ENCODE measurements at places on chromosomes 2 and 18.

- no peak for DNase-seq
These were observed 147.6 kb downstream of the LDLRAD4 start for GRCh38 chr18:13366131-13366530.

- no peak for DNase-seq
These were observed 9.3 kb upstream of the TBC1D8 start for GRCh38 chr2:101160454-101160853.

DNA sequence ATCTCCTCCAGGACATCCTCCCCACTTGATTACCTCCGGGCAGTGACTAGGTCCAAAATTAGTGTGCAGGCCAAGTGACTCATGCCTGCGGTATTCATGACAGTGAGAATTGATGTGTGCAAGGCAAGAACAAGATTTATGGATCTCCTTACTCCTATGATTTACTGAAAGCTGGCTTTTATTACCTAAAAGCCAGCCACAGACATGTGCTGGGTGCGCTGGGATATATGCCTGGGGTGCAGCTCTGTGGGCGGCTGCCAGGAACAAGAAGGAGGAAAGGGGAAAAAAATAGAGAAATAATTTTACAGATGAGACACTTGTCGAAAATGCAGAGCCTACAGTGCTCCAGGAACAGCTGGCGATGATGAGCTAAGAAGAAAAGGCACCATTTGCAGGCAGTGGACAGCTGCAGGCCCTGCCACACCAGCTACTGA, 359.3 kb downstream of the CMPK2 start:
- DNase-seq, result no peak

GRCh38 chr2:9565436-9566153, 10.0 kb upstream of the ADAM17 start:
- DNase-seq, result no peak

DNA sequence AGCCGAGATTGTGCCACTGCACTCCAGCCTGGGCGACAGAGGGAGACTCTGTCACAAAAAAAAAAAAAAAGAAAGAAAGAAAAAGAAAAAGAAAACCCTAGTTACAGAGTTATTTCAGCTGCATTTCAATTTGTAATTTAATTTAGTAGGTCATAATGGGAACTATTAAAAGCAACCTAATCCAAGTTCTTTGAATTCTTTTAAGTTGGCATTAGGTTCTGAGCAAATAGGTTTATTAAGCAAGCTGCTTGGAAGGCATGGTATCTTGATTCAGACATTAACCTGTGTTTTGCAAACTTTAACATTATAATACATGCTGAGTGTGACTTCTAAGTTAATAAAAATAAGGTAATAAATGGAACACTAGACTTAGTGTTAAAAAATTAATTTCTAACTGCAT, 29.8 kb upstream of the COBLL1 start:
- DNase-seq, result no peak

- no peak for DNase-seq
These were observed 95.3 kb upstream of the BZW1 start for GRCh38 chr2:200716386-200716785.

DNA sequence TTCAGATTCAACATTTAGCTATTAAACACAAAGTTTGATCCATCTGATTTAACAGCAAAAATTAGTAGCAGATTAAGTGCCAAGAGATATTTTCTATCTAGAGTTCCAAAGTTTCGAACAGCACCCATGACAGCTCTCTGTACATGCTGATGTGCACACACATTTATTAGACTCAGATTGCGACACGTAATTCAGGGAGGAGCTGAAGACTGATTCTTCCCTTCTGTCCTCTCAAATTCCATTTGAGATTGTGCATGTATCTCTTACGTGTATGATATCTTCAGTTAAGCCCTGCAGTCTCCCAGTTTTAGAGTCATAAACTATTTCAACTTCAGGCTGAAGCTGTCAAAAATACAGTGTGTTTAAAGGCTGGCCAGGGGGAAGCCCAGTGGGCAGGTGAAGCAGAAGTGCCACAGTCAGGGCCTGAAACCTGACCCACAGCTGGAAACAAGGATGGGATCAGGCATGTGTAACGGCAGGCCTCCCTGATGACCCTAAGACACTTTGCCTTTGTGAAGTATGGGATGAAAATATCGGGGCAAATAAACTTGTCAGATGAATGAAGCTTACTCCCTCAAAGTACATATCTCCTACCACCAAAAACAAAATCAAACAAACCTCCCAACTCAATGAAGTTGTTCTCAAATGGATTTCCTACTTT, 30.6 kb downstream of the CYB5A start:
- no peak for DNase-seq

DNA sequence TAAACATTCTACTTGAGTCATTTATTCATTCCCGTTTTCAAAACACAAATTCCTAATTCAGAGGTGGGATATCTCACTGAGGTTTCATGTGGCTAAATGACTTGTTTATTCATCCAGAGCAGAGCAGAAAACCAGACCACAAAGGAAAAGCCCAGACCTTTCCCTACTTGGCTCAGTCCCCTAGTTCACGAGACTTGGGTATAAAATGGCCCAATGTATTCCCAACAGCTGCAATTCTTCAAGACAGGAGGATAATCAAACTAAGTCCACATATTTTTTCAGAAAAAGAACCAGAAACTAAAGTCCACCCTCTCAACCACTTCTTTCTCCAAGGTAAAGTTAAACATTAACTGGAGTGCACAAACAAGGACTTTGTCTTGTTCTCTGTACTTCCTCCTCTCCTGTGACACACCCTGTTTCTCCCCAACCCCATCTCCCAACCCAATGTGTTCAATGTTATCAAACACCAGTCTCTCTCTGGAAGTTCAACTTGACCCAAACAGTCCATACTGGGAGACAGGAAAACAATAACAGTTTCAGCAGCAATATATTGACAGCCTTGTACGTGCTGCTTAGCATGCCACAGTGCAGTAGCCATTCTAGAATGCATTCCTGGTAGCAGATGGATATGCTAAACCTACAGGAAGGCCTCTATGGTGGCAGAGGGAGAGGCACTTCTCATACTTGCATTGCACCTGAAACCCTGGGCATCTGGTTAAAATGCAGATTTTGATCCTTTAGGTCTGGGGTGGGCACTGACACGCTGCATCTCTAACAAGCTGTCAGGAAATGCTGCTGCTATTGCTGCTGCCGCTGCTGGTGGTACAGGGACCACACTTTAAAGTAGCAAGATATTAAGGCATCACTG, 110.7 kb downstream of the INO80D start:
- no peak for DNase-seq

- no peak for DNase-seq
These were observed 106.8 kb downstream of the KLHL29 start for GRCh38 chr2:23491591-23492336.

DNA sequence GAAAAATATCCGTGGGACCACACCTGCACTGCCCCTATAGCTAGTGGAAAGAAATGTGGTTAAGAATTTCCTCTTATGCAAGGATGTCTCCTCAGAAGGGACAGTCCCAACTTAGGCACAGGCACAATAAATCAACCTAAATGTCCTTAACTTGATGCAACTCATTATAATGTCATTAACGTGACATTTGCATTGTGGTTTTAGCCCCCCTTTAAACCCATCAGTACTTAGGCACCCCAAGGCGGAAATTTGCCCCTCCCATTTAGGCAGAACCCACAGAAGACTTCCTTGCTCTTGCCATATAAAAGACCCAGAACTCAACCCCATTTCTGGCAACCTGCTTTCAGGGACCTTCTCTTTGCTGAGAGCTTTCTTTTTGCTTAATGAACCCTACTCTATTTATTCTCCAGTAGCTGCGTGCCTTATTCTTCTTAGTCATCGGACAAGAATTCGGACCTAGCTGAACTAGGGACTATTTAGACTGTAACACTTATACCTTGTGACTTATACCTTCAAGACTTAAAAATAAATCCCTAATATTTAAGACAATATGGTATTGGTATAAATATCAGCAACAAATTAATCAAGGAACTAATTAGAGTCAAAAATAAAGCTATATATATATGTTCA, 1281.6 kb upstream of the TMEFF2 start:
- no peak for DNase-seq

DNA sequence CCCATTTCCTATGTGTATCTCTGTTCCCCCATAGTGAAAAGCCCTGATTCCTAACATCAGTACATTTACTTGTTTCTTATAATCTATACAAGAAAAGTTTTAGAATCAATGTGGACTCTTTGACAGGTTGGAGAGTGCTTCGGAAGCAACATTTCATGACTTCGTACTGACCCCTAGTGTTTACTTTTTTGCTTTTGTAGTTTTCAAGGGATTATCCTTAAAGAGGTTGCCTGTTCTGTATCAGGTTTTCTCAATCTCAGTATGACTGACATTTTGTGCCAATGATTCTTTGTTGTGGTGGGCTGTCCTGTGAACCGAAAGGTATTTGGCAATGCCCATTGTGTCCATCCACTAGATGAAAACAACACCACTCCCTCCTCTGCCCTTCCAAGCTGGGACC, 43.3 kb upstream of the SERPINB2 start:
- DNase-seq, result no peak

GRCh38 chr2:24040511-24040910, 6.7 kb downstream of the WDCP start:
- no peak for DNase-seq

GRCh38 chr18:49584394-49584793, 22.5 kb downstream of the LIPG start:
- DNase-seq, result no peak

GRCh38 chr2:191617575-191617974, 60.4 kb upstream of the NABP1 start:
- peak; percentile 50 for DNase-seq

GRCh38 chr2:221529943-221530652, 42.0 kb downstream of the EPHA4 start:
- DNase-seq, result no peak

DNA sequence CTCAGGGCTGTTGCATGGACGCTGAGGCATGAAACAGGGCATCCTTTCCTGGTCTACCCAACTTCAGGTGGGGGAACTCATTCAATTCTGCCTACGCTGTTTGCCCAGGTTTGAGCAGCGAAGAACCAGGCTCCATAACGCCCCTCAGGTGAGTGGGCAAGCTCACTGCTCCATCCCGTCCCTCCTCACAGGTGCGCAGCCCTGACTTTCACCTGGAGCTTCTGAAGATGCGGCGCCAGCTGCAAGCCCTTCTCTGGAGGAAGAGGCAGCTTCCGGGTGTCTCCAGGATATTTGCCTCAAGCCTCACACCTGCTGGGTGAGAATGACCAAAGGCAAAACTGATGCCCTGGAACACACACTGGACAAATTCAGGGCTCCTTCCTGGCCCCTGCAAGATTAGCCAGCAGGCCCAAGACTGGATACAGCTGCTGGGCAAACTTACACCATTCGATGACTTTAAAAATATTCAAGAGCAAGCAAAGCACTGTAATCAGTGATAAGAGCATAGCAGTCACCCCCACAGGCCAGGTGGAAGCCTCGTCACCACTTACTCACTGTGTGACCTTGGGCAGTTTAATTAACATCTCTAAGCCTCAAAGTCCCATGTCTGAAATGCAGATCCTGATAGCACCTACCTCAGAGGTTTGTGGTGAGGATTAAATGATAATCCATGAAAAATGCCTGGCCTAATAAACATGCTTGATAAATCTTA, 97.7 kb downstream of the GYPC start:
- no peak for DNase-seq

GRCh38 chr2:148459377-148459778, 185.2 kb upstream of the EPC2 start:
- DNase-seq, result no peak

DNA sequence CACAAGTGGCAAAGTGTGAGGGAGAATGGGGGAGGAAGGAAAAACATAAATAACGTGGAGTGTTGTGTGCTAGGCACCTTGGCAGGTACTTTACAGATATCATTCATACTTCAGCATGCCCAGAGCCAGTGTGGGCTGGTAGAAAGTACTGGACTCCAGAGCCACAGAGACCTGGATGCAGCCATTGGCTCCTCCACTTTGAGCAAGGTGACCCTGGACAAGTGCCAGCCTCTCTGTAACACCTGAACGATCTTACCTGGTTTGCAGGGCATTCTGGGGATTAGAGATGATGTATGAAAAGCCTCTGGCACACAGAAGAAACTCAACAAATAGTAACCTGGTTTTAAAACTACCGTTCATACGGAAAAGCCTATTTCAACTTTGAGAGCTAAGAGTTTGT, 6.3 kb downstream of the LOXHD1 start:
- no peak for DNase-seq

GRCh38 chr2:220893411-220893810, 678.7 kb downstream of the EPHA4 start:
- no peak for DNase-seq

- DNase-seq, result no peak
These were observed 36.3 kb downstream of the THSD7B start for GRCh38 chr2:136801661-136802060.

DNA sequence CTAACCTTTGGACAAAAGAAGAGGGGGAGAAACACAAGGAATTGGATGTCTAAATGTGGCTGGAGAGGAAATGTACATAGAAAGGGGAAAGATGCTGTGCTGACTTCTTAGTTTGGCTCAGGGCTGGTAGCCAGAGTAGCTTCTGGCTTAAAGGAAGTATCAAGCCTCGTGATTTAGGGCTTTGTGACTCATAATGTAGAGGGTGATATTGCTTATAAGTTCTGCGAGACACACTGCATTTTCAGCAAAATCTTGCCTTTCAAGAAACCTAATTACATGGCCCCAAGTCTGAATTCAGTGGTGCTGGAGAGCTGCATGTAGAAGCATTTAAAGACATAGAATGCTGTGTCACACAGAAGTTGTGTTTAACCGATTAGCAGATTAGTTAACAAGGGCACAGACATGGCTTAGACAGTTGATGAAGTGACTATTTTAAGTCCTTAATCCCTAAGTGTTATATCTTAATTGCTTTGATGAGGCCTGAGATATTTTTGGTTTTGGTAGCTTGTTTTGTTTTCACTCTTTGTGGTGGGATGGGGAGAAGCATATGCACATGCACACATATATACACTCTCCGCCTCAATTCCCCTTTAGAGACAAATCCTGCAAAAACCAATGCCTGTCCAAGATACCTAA, 66.4 kb downstream of the EPAS1 start:
- DNase-seq, result no peak

DNA sequence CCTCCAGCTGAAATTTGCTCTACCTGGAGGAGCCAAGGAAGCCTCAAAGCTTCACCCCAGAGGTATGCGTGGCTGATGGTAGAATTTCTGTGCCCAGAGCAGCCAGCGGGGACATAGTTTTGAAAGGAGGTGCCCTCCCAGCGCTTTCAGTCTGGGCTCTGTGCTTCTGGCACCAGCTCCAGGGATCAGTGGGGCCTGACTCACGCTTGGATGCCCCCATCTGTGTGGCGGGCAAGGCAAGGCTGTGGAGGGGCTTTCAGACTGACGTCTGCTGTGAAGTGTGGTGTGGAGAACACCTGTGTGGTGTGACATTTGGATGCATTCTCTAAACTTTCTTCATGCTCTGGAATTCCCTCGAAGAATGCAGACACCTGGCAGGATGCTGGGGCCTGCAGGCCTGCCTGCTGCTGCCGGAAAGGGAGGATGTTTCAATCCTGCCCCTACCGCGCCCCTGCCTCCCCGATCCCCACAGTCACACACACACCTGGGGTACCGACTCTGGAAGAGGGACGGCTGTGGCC, 84.1 kb downstream of the CTIF start:
- no peak for DNase-seq

- DNase-seq, result no peak
These were observed 1.9 kb downstream of the AGFG1 start for GRCh38 chr2:227473806-227474205.

GRCh38 chr2:232502511-232502910, 14.9 kb upstream of the ECEL1 start:
- no peak for DNase-seq

- DNase-seq, result no peak
These were observed 6.9 kb upstream of the PTPN2 start for GRCh38 chr18:12890964-12891363.

- DNase-seq, result no peak
These were observed 92.7 kb downstream of the ZNF516 start for GRCh38 chr18:76402026-76402990.

- no peak for DNase-seq
These were observed 214.1 kb upstream of the COPS8 start for GRCh38 chr2:236871500-236872001.
